Ureter (tissue), 1 donor: ENCODE measurements at places on chromosomes 2 and 18. TPM values are rescaled to one million over a fixed set of nuclear protein-coding genes. Genes with fewer than 3 reads are reported as not detected.

The PSMG2 gene
- 70.8 TPM for total RNA-seq

The DPP10 gene
- total RNA-seq: 1.0 TPM

The NEURL3 gene
- 0.70 TPM for total RNA-seq

The CPLX4 gene
- not detected for total RNA-seq

The SEC11C gene
- 55.3 TPM for total RNA-seq

The TTL gene
- total RNA-seq: 22.2 TPM

The IRS1 gene
- 40.0 TPM for total RNA-seq

DNA sequence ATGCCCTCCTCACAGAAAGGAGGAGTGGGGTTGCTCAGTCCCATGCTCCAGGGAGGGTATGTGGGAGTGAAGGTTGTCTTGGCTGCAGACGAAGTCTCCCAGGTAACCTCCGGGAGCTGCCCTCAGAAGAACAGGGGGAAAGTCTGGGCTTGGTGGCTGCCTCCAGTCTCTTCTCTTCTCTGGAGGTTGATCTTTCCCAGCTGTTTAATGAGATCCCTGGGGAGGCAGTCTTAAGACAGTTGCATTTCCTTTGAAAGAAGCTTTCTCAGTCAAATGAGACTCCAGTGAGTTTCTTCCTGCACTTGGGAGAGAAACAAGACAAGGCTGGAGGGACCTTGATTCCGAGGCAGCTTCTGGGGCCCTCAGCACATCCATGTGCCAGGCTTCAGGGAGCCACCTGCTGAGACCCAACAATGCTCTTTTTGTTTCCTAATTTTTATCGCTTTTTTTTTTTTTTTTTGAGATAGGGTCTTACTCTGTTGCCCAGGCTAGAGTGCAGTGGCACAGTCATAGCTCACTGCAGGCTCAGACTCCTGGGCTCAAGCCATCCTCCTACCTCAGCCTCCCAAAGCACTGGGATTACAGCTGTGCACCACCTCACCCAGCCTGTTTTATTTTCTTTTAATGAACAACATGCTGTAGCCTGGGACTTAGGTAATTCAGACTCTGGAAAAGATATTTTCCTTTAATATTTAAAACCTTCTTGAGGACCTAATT lies 71.7 kb upstream of the TPO start:
- no peak for DNase-seq

- no peak for DNase-seq
Observed at GRCh38 chr2:141075753-141076152, 1055.1 kb downstream of the LRP1B start.

DNA sequence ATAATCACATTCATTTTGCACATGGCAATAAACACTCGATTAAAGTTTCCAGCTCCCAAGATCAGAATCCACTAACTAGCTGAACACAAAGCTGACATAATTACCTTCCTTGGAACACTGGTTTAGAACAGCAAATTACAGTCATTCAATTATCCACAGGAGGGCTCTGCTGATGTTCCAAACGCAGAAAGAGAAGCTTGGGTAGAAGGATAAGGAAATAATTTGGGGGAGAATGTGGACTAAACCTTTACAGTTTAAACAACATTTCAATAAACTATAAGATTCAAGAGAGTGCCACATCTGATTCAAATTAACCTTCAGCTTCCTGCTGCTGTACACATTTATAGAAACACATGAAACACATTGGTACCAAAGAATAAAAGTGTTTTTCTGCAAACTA lies 67.8 kb upstream of the ARL4C start:
- no peak for DNase-seq

DNA sequence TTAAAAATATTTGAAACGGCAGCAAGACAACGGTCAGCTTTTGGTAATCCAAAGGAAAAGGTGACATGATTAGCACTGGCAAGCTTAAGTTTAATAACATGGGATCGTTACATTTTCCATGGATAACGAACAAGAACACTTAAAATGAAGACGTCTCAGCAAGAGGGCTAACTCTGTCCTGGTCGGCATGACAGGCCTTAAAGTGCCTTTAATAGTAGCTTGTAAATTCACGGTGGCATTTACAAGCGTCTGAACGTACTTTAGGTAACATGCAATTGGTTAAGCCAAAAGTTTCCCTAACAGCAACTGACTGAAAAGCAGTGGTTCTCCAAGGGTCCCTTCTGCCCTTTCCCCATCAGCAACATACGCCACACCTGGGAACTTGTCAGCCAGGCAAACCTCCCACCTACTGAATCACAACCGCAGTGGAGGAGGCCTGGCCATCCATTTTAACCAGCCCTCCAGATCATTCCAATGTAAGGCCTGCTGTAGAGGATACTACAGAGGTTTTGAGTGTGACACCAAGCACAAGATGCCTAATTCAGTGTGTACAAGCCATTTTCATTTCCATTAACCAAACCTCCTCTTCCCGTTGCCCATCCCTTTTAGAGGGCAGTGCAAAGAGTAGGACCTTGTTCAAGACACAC lies 4.4 kb downstream of the TGFA start:
- no peak for DNase-seq

GRCh38 chr18:42614619-42615293 lies 500.7 kb downstream of the RIT2 start:
- no peak for DNase-seq

GRCh38 chr2:172909454-172909853 lies 166.2 kb upstream of the MAP3K20 start:
- no peak for DNase-seq

- no peak for DNase-seq
Observed at GRCh38 chr2:113698892-113699447, 57.5 kb downstream of the SLC35F5 start.

DNA sequence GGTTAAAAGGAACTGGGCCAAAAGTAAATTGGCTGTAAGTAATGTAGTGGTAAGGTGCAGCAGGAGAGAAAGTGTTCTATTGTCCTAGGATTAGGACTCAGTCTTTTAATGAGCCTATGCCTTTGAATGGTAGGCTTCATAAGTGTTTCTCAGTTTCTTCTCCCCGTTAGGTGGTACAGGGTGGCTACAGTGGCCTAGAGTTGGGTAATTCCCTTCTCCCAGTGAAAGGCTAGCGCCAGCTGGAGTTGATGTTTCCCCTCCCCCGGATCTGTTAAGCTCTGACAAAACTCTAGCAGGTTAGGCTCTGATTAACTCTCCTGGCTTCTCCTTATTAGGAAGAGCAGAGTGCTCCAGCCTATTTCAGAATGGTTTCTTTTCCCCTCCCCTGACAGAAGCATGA lies 127.7 kb downstream of the DNAH6 start:
- DNase-seq: no peak

GRCh38 chr18:10923141-10923540 lies 226.2 kb downstream of the PIEZO2 start:
- no peak for DNase-seq

DNA sequence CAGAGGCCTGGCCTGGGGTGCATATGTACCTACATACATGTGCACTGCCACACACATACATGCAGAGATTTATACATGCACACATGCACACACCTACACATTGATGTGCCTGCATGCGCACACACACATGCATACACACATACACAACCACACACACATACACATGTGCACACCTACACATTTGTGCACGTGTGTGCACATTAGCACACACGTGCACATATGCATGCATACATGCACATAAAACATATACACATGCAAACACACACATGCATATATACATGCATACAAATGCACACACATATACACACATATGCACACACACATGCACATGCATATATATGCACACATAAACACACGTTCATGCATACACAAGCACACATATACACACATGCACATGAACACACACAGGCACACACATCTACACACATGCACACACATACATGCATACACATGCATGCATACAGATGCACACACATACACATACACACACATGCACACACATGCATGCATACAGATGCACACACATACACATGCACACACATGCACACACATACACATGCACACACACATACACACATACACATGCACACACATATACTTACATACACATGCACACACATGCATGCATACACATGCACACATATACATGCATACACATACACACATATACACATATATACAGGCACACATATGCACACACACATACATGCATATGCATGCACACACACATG lies 23.6 kb upstream of the OTOS start:
- DNase-seq: no peak

DNA sequence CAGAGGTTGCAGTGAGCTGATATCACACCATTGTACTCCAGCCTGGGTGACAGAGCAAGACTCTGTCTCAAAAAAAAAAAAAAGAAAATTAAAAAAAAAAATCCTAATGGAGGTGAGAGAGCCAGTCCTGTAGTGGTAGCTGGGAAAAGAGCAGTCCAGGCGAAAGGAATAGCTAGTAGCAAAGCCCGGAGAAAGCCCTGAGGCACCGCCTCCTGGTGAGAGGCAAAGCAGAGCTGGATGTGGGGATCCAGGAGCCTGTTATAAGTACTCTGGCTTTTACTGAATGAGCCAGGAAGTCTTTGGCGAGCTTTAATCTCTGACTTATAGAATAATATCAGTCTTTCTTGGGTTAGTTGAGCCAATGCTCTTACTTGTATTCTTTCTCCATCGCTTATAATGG lies 6.6 kb upstream of the KLHL23 start:
- no peak for DNase-seq

DNA sequence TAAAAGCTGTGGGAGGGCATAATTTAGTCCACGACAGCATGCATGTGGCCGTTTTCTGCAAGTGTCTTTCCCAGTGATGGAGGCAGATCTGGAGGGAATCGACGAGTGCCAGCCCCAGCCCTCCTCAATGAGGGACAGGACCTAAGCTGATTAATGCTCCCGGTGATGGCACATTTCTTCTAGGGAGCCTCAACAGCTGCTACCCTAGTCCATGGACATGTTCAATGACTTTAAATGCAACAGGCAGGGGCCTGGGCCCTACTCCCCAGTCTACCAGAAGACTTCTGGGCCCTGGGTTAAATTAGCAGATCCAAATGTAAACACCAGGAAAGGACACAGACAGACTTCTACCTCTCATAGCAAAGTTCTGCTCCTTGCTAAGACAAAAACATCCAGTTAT lies 155.1 kb downstream of the ACTR3 start:
- no peak for DNase-seq

- no peak for DNase-seq
Observed at GRCh38 chr2:165868211-165868610, 74.2 kb upstream of the GALNT3 start.

DNA sequence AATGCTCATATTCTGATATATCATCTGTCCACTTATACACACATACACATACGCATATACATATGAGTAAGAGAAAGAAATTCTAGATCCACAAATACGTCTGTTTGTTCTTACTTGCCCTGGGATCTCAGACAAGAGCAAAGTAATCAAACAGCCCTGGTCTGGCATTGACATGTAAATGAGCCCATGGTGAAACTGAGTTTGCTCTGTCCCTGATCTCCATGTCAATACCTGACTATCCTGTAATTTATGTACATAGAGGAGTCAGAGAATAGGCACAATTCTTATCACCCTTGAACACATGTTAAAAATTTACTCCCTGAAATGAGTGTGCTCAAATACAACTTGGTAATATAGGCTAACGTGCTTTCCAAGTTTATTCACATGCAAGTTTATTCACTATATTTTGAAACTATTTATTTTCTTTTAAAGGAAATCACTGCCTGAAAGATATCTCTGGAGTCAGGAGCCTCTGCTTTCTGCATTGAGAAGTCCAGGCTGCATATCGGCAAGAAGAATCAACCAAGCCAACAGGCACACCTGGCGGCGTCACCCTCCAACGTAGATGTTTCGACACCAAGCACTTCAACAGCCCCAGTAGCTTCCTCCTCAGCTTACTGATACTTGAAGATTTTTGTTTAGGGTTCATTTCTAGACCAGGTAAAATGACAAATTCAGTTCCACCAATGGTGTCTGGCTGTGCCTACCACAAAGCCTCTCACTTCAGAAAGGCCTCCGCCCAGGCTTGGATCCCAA lies 100.6 kb downstream of the CMPK2 start:
- no peak for DNase-seq

DNA sequence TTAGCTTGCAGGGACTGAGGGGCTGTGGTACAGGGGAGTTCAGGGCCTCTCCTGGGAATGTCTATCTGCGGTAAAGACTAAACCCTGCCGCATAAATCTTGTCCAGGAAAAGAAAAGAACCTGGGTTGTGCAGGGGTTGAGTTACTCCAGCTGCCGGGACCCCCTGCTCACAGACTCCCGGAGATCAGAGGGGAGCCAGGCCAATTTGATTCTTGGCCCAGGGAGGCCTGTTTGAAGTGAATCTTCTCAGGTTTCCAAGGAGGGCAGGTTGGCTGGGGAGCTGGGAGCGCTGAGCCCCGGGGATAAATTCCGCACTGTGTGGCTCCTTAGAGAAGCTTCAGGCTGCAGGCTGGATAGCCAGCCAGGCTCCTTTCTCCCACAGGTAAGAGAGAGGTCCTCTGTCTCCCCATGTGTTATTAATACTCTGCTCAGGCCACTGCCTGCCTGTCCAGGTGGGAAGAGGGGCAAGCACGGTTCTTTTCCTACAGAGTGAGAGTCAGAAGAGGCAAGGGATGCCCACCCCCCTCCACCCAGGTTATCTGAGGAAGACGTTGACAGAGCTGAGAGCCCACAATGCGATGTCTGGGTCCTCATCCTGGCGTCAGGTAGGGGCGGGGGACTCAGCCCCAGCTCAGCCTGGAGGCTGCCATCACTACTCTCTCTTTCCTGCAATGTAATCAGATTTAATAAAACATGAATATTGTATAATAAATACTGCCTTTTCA lies 82.7 kb downstream of the LONRF2 start:
- DNase-seq: no peak
